ENCODE measurements at places on chromosomes 6 and 20.
A peak's percentile ranks its signal among the peaks of the same experiment; 100 is the strongest.

GRCh38 chr20:49603209-49603627 lies 35.3 kb upstream of the PTGIS start:
- peak; percentile 82 for DNase-seq

GRCh38 chr6:168169624-168170023 lies 90.6 kb upstream of the FRMD1 start:
- DNase-seq, result no peak

GRCh38 chr6:118596774-118597320 lies 48.8 kb downstream of the PLN start:
- DNase-seq, result no peak

- no peak for DNase-seq
These were observed at the start of gene GPLD1 for GRCh38 chr6:24489470-24489869. TSS of gene GPLD1 (minus strand) at chr6:24489578. CDS start at chr6:24489511, 67 bp downstream.

DNA sequence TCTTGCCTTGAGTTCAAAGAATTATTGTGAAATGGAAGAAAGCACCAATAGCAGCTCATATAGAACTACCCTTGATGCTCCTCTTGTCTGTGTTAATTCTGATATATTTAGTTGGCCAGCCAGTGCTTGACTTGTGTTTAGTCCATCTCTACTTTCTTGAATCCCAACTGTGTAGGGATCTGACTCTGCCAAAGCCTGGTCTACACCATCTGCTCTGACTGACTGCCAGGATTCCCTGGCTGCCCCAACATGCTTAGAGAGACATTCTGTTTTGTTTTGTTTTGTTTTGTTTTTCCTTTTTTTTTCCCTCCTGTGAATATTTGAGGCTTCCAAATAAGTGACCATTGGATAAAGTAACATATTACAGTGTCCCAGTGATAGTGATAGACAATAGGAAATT lies 953.7 kb upstream of the MANEA start:
- DNase-seq, result no peak
